ENCODE measurements at places on chromosomes 4 and X.

DNA sequence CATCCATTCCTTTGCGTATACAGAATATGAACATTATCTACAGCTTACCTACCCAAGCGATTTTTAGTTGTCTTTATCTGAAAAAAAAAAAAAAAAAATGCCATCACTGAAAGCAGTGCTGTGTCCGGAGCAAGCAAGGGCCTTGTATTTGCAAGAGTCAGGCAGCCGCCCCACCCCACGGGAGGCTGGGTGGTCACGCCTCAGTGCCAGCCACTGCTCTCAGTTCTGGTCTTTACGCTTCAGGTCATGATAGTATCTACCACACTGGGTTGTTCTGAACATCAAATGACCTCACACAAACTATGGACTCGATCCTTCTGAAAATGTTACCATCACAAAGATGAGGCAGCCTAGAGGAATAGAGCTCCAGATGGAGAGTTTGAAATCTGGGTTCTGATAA lies 62.7 kb upstream of the HELT start:
- DNase-seq, result no peak

- DNase-seq, result no peak
Measured at GRCh38 chr4:15536552-15537499, 67.1 kb downstream of the CC2D2A start.

GRCh38 chr4:26815199-26815598 lies 45.4 kb upstream of the STIM2 start:
- no peak for DNase-seq

DNA sequence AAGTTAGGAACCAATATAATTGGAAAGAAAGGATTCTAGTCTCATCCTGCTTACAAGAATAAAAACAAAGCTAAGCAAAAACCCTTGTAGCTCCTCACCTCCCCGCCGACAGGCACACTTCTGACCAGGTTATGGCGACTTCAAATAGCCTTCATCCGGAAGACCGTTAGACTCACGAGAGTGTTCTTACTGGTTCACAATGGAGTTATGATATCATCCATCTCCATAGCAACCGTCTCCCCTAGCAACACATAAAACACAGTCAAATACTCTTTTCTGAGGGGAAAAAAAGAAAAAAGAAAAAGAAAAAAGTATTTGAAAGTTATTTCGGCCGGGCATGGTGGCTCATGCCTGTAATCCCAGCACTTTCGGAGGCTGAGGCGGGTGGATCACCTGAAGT lies at the start of gene IL13RA2:
Gene IL13RA2, minus strand, starts transcription at position 162 of the 400 bp plus-strand sequence. CDS start 347 bp downstream, outside the sequence.
- no peak for DNase-seq

- no peak for DNase-seq
Measured at GRCh38 chr4:7313347-7313811, 121.0 kb downstream of the SORCS2 start.

GRCh38 chrX:50211510-50211909 lies 6.9 kb downstream of the CCNB3 start:
- no peak for DNase-seq

DNA sequence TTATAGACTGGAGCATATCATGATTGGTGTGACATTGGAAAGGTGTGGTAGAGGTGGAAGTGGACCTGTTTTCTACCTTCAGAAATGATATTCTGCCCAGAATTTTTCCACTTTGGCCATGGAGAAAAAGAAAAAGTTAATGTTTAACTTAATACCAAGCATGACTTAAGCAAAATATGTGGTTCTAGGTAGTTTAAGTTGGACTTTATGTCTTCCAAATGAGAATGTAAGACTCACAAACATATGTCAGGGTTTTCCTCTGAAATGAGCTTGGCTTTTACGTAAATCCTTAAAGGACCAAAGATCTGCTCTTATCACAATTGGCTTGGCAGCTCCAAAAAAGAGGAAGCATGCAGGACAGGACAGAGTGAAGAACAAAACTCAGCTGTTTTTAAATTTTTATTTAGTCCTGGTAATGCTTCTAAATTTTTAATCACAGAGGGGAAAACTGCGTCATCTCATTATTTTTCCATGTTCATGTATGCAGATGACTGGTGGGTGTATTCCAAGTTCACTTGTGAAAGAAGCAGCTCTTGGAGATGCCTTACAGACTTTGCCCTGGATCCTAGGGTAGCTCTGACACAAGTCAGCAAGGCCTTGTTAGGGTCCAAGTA lies 98.2 kb downstream of the ANK2 start:
- DNase-seq, result no peak

GRCh38 chr4:121304893-121305292 lies 75.9 kb downstream of the QRFPR start:
- no peak for DNase-seq

- DNase-seq, result no peak
Measured at GRCh38 chrX:118536687-118537461, 41.3 kb downstream of the DOCK11 start.

- no peak for DNase-seq
Measured at GRCh38 chrX:151825007-151825406, 87.7 kb upstream of the MAGEA4 start.

DNA sequence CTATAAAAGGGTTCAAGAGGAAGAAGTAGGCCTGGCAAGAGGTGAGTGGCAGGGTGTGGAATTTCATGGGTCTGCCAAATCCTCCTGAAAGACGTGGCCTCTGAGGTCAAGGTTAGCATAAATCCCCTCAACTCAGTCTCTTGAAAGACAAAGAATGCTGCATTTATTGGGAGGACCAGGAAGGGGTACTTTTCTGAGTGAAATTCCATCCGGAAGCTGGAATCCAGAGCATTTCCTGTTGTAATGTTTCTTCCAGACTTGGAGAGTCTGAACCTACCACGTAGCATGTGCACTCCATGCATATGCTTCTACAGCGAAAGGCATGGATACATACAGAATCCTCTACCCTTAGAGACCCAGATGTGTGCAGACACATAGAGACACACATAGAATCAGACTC lies 13.4 kb upstream of the FGD1 start:
- DNase-seq, result no peak

GRCh38 chr4:5120067-5120466 lies 68.8 kb downstream of the STK32B start:
- no peak for DNase-seq

DNA sequence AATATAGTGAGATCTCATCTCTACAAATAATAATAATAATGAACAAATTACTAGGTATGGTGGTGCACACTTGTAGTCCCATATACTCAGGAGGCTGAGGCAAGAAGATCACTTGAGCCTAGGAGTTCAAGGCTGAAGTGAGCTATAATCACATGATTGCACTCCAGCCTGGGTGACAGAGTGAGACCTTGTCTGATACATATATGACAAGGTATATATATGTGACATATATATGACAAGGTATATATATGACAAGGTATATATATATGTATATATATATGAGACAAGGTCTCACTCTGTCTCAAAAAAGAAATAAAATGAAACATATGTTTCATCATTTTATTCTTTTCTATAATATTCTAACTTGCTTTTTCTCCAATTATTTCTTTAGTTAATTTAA lies 278.1 kb upstream of the TET2 start:
- DNase-seq, result no peak

GRCh38 chr4:39621582-39621981 lies 17.1 kb downstream of the SMIM14 start:
- peak; percentile 71 for DNase-seq

DNA sequence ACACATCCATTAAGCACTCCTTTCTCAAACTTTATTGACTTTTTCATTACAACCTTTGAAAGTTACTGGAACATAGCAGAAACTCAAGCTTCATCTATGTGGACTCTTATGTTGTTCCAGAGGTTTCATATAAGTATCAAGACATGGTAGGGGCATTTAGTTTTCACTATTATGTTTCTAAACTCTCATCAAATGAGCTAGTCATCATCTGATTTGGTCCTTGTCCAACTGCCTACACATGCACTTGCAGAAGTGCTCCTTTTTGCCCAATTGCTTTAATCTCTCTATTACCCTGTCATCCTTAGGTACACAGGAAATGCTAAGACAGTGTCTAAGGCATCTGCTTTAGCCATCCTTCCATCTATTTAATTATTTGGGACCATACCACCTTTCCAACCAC lies 42.2 kb upstream of the EPGN start:
- no peak for DNase-seq

- no peak for DNase-seq
Measured at GRCh38 chr4:151968643-151969042, 207.8 kb upstream of the GATB start.

DNA sequence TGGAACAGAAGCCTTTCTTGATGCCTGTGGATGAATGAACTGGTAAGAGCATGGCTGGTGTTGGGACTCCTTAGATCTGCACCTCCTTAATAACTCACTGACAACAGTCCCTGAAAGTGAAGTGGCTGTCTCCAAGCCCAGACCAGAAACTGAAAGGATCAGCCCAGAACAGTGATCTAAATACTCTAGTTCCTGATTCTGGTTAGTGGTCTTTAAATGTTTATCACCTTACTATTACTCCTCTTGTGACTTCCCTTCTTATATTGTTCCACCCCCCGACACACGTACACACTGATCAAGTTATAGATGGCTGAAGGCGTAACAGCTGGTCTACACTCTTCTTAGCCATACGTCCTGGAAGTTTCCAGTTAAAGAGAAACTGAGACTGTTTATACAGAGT lies 33.8 kb upstream of the ARMCX2 start:
- no peak for DNase-seq

DNA sequence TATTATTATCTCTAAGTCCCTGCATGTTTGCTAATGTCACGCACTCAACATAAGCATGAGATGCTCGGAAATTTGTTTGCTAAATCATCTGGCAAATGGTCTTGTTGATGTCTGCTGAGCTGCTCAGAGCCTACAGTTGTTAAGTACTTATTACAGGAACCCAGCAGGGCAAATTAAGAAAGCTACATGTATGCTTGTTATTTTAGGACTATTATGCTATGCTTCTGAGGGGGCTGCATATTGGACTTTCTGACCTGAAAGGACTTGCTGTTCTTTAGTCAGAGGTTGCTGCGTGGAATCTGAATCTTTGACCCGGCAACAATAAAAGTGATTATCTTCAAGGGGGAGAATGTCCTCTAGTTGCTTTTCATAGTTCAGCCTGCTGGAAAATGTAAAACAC lies 36.3 kb upstream of the TENM3 start:
- DNase-seq, result no peak

- DNase-seq, result no peak
Measured at GRCh38 chr4:153748378-153748777, 11.4 kb downstream of the RNF175 start.

- peak; percentile 58 for DNase-seq
Measured at GRCh38 chr4:138275963-138276621, 33.9 kb upstream of the SLC7A11 start.

DNA sequence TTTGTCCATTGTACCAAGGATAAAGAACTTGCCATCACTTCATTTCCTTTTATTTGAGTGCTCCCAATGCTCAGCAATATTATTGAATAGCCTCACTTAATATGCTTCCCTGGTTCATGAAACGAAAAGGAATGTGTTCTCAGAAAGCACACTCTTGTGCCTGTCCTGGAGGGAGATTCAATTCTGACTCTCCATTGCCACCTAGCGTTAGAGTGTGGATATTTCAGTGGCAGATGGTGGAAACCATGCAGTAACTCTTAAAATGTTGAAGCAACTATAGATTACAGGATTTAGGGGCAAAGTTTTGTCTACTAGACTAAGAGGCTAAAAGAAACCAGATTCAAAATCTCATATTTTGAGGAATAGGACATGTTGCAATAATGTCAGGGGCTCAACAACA lies 36.0 kb downstream of the GAB3 start:
- no peak for DNase-seq

- no peak for DNase-seq
Measured at GRCh38 chr4:25859429-25860148, 3.2 kb downstream of the SEL1L3 start.

DNA sequence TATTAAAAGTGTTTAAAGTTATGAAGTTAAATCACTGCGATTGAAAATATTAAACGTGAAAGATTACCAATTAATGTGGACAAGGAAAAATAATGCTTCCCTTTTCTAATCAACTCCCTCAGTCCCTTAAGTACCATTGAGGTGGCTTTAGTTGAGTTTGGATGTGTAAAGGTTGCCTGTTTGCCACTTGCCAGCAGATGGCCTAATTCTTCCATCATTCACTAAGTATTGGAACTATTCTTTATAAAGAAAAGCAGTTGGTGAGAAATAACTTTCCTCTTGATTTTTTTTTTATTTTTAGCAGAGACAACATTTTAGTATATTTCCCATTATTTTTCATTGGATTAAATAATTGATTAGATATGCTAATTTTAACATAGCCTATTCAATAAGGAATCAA lies 295.9 kb upstream of the TACR3 start:
- DNase-seq, result peak; percentile 8

- no peak for DNase-seq
Measured at GRCh38 chrX:24487571-24487970, 22.5 kb downstream of the PDK3 start.

- DNase-seq, result no peak
Measured at GRCh38 chrX:116417968-116418367, 18.4 kb upstream of the SLC6A14 start.

- no peak for DNase-seq
Measured at GRCh38 chr4:3796960-3797359, 30.8 kb downstream of the ADRA2C start.

- DNase-seq, result no peak
Measured at GRCh38 chr4:37723067-37723466, 36.9 kb upstream of the RELL1 start.

GRCh38 chrX:109841257-109841656 lies 108.2 kb upstream of the ACSL4 start:
- DNase-seq, result no peak

GRCh38 chrX:109190542-109190941 lies 291.3 kb downstream of the GUCY2F start:
- DNase-seq, result no peak

GRCh38 chr4:74453829-74454742 lies 9.2 kb downstream of the AREG start:
- no peak for DNase-seq

GRCh38 chrX:72621625-72622485 lies 49.2 kb upstream of the HDAC8 start:
- DNase-seq, result no peak

- DNase-seq, result no peak
Measured at GRCh38 chr4:15444879-15445547, 17.2 kb downstream of the C1QTNF7 start.

GRCh38 chrX:2631743-2632532 lies 59.2 kb upstream of the CD99 start:
- no peak for DNase-seq

GRCh38 chr4:24686866-24687692 lies 102.7 kb upstream of the DHX15 start:
- DNase-seq, result no peak

- DNase-seq, result no peak
Measured at GRCh38 chr4:17336524-17336961, 175.3 kb downstream of the QDPR start.

- no peak for DNase-seq
Measured at GRCh38 chrX:2635342-2635741, 55.8 kb upstream of the CD99 start.

GRCh38 chrX:116009861-116010710 lies 160.5 kb upstream of the AGTR2 start:
- no peak for DNase-seq

GRCh38 chr4:83267830-83268475 lies 16.6 kb downstream of the COQ2 start:
- DNase-seq, result no peak

- DNase-seq, result no peak
Measured at GRCh38 chr4:113222471-113222870, 173.0 kb downstream of the ANK2 start.
